ENCODE measurements at places on chromosomes 11 and 22.

GRCh38 chr11:67613960-67614715, 7.4 kb downstream of the NDUFV1 start:
- peak; percentile 68 for DNase-seq

DNA sequence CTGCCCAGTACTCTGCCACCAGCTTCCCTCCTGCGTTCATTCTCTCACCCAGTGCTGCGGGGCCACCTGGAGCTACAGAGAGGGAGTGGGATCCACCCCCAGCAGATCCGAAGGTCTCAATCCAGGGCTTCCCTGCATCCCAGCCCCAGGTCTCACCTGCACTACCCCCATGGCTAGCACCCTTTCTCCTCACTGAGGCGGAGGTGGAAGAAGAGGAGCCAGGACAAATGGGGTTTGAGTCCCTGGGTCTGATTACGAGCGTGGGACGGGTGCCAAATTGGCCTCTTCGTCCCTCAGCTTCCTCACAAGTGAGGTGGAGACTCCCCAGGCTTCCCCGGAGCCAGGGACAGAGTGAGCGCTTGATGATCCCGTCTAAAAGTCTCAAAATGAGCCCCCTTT, 64.2 kb downstream of the NFAM1 start:
- no peak for DNase-seq

DNA sequence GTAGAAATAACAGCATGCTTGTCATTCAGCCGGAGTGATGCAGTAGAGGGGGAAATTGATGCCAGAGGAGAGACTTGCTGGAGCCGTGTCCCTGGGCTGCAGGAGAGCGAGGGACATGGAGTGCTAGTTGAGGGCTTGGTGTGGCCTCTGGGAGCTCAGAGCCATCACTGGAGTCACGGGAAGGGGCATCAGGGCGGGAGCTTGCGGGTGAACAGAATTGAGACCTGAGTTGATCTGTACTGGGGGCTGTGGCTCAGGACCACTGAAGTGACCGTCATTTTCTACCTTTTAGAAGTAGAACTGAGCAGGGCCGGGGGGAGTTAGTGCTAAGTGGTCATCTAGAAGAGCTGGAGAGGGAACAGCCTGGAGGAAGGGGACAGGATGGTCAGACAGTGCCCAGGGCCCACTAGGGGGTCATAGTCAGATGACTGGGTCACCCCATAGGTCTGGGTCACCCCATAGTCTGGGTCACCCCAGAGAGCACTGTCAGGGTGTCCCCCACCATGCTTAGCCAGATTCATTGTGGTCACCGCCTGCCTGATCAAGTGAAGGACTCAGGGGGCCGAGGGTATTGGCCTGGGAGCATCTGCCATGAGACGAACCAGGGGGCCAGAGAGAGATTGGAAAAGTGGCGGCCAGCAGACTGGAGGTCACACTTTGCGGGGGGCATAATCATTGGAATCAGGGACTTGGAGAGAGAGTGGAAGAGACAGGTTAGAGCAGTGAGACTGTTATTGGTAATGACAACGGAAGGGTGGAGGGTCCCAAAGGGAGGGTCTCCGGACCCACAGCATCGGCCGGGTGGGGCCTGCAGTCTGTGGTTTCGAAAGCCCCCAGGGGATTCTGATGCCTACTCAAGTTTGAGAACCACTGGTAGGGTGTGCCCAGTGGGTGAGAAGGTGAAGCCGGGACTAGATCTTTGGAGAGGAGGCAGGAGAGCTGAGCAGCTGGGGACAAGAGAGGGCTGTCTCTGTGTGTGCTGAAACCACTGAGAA, 15.2 kb downstream of the RIBC2 start:
- DNase-seq = no peak

GRCh38 chr11:96306933-96307775, 35.8 kb downstream of the MAML2 start:
- no peak for DNase-seq

- DNase-seq = no peak
Observed at GRCh38 chr11:45043755-45044475, 93.2 kb upstream of the TP53I11 start.

GRCh38 chr22:20033045-20033706, 12.3 kb downstream of the TANGO2 start:
- no peak for DNase-seq

DNA sequence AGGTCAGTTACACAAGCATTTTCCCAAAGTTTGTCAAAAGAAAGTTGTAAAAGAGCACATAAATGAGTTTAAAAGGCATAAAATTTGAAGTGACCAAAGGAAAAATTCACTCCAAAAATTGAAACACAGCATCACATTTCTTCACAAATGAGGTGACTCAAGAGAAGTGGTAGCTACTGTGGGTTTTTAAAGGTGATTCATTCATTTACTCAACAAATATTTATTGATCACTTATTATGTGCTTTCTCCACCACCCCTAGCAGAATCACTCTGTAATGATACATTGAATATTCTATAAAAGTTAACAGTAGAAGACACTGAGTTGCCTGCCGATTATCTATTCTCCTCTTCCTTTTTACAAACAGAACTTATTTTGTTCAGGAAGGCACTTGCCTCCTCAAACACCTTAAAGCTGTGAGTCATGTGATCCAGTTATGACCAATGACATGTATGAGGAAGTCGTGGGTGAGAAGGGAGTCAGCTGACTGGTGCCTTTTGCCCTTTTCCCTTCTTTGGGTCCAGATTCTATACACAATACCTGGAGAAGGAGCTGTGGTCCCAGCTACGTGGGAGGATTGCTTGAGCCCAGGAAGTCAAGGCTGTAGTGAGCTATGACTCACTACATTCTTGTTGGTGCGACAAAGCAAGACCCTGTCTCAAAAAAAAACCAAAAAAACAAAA, 67.7 kb upstream of the CLNS1A start:
- DNase-seq = no peak

DNA sequence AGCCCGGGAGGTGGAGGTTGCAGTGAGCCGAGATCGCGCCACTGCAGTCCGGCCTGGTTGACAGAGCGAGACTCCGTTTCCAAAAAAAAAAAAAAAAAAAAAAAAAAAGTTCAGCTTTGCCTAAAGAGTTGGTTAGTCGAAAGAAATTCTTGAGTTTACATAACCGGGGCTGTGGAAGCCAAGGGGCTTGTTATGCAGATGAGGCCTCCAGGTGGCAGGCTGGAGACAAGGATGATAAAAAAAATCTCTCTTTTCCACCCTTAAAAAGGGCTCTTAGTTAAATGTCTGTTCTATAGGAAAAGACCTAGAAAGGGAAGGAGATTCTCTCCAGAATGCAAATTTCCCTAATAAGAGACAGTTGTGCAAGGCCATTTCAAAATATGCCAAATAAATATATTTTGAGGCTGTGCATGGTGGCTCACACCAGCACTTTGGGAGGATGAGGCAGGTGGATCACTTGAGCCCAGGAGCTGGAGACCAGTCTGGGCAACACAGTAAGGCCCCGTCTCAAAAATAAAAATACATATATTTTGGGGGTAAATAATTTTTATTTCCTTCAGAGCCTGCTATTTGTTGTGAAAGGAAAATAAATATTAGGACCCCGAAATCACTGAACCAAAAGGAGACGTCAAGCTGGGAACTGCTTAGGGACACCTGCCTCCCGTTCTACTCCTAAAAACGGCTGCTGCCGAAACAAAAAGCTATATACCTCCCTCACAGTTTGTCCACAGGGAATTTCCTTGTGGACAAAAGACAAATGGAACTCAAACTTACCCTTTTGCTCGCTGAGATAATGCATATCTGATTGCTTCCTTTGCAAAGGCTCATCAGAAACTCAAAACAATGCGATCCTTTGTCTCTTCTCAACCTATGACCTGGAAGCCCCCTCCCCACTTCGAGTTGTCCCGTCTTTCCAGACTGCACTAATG, 2.4 kb upstream of the IFITM2 start:
- DNase-seq = no peak

DNA sequence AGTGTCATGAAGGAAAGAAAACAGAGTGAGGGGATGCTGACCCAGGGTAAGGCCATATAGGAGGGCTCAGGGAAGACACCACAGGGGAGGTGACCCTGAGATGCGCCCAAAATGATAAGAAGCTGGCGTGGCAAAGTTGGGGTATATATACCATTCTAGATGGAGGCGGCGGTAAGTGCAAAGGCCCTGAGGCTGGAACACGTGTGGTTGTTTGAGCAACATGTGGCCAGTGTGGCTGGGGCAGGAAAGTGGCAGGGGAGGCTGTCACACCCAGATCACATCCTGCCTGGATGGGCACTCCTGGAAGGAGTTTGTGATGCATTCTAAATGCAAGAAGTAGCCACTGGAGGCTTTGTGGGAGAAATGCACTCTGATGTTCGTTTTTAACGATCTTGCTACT, 70.2 kb downstream of the CYTH4 start:
- DNase-seq = no peak

DNA sequence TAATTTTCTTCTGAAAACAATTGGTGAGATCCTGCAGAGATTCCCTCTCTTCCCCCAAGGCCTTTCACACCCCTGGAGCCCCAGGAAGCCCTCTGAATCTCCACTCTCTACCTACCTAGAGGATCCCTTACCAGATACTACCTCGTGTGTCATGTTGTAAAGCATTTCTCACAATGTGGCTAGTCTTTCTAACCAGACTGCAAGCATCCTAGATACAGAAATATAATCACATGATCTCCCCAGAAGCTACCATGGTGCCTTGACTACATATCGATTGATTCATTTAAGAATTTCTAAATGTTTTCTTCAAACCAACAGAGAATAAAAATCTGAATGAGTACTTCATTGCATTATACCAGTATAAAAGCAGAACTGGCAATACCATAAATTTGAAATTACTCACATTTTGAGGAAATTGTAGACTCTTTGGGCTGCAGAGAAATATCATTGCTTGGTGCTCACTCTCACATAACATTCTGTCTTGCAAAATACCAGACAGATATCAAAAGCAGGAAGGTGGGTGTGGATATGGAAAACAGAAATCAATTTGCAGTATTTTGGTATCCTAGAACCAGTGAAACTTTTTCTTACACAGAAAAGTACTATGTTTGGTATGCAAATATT, 113.5 kb downstream of the MAML2 start:
- DNase-seq = no peak

- DNase-seq = no peak
Observed at GRCh38 chr11:93100211-93100610, 97.6 kb downstream of the SLC36A4 start.

GRCh38 chr11:34619062-34619516, 1.8 kb upstream of the EHF start:
- no peak for DNase-seq
